RKO (cell line): ENCODE measurements at places on chromosomes 5 and 9.
A peak's percentile ranks its signal among the peaks of the same experiment; 100 is the strongest.

DNA sequence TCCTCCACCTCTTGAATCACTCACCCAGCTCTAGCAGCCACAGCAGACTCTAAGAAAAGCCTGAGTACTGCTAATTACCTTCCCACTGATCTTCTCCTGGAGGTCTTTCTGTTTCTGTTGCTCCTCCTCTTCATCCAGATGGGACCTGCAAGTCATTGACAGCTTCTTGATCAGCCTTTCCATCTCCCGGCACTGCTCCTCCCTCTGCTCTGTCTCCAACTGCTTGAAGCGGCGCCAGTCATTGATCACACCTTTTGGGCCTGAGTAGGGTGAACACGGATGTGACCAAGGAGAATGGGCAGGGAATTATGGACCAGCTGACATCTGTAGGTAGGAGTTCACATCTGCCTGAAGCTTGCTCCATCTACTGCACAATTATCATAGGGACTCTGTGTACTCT is 5.5 kb downstream of the PDCL start:
- DNase-seq = no peak

GRCh38 chr9:100690438-100690837 is 112.6 kb downstream of the CAVIN4 start:
- no peak for DNase-seq

GRCh38 chr5:34932947-34933346 is 3.6 kb downstream of the DNAJC21 start:
- no peak for DNase-seq

GRCh38 chr5:80915716-80916115 is 44.4 kb upstream of the RASGRF2 start:
- no peak for DNase-seq

DNA sequence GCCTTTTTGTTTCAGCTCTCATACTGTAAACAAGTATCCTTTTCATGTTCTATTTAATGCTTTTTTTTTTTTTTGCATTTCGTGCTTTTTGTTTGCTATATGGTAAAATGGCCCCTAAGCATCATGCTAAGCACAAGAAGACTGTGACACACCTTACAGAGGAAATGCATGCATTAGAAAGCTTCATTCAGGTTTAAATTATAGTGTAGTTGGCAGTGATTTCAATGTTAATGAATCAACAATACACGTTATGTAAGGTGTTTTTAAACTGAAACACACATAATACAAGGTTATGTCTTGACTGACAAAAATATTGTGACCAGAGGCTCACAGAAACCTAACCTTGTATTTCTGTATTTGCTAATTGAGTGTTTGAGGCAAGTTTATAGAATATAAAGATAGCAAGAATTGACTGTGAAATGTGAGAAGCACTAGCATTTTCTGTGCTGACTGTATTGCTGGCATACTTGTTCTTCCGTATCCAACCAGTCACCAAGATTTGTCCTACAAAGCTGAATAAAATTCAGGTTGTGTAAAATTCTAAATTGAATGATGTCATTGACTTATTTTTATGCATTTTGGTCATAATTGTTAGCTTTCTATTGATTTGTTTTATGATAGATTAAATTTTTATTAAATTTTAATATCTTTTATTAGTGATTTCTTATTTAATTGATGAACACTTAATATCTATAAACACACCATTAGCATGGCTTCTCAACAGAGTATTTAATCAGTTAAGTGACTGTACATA is 4.1 kb downstream of the CFAP95 start:
- DNase-seq = no peak

- DNase-seq = no peak
Measured at GRCh38 chr9:133778336-133779013, 40.3 kb upstream of the SARDH start.

DNA sequence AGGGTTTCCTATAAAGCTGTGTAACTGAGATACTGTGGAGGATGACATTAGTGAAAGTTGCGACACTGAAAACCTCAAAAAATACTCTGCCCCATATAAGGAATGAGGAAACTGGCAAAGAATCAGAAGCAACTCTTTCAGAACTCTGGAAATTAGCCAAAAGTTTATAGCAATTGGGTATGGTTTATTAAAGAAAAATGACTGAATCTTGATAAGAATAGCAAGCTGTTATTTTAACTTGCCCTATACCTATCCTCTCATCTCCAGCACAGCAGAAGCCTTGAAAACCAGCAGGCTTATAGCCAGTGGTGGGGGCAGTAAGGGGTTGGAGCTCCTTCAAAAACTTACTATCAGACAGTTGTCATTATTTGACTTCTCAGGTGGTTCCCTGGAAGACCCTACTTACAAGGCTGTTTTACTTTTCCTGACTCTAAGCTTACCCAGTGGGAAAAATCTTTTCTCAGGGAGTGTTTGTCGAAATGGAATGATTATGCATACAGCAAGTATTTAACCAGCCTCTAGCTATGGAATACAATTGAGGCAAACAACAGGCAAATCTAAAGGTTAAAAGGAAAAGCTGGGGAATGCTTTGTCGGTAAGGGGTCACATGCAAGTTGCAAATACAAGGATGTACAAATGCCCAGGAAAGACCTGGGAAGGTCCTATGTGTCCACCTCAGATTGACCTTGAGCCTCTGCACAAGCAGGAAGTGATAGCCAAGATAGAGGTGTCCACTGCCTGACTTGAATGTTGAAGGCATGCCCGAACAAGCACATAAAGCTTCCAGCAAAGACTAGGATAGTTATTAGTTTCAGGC is 21.0 kb upstream of the FAM151B start:
- no peak for DNase-seq

GRCh38 chr9:111094433-111094924 is 56.2 kb upstream of the LPAR1 start:
- peak; percentile 37 for DNase-seq

DNA sequence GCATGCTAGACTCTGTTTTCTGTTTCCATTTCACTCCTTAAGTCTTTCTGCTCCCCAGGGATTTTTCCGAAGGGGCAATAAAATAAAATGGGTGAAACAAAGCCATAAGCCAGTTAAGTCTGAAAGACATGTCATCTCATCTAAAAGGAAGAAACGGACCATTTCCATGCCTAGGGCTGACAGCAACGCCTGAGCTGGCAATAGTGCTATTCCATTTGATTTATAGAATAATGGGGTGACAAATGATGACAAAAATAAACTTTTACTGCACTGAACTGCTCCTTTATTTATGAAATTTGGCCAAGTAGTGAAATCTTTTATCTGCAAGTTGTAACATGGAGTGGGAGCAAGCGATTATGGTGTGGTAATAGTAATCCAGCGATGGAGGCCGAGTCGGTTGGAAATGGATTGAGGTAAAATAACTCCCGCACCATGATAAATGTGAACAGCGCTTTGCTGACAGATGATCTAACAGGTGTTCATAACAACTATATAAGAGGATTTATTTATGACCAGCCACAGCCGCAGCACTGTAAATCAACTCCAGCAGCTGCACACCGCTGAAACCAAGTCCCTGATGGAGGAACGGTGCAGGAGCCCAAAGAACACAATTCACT is 219.8 kb upstream of the TBCA start:
- DNase-seq = no peak

GRCh38 chr5:88924330-88924657 is 41.3 kb upstream of the MEF2C start:
- no peak for DNase-seq

GRCh38 chr5:180284149-180284548 is 7.7 kb downstream of the MAPK9 start:
- no peak for DNase-seq

DNA sequence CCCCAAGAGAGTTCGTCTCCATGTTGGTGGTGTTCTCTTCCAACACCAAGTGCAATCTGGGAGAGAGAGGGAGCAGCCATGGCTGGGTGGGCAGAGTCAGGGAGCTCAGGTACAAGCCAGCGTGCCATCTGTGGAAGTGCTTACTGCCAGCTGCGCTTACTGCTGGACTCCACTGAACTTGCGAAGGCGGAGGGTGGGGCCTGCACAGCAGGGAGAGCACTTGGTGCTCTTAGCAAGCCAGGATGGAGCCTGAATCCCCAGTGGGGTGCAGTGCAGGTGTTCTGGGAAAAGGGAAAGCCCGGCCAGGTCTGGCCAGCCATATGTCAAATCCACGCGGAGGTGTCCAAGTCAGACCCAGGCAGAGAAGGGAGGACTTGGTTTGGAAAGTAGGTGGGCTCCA is 142.0 kb downstream of the FANCC start:
- DNase-seq = no peak

DNA sequence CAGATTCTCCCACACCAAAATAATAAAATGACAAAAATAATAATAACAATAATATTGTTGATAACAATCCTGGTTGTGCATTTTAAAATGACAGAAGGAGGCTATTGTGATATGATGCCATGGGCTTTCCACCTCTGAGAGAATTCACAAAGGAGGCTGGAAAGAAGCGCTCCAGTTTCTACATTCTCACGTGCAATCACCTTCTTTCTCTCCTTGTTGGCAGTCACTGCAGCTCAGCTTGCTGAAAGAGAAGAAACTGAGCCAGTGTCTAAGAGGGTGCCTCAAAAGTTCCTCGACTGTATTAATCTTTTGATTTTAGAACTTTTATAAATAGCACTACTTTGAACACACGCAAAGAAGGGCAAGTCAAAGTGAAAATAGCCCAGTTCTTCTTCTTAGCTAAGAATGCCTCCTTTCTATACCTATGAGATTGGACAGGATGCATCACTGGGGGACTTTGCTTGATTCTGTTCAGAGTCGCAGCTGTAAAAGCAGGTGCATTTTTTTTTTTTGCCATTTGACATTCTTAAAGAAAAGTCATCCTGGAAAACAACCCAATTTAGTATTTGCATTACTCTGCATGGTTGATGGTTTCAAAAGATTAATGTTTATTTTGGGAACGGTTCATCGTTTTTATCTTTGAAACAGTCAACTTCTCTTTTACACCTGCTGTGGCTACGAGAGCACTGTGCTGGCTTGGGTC is 12.4 kb upstream of the SUB1 start:
- no peak for DNase-seq

- no peak for DNase-seq
Measured at GRCh38 chr9:82152181-82152580, 163.6 kb downstream of the SPATA31D1 start.

DNA sequence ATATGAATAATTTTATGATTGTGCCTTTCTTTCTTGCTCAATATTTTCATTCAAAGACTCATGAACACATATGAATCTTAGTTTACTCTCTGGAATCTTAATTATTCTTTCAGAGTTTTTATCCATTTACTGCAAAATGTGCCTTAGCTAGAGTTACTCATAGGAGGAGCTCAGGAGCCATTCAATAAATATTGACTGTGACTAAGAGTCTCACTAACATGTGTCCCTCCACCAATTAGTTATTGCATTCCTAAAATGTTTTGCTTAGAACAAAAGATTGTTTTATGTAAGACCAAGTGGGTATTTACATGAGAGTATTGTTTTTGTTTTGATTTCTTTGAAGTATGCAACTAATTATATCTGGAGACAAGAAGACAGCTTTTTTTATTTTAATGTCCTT is 218.4 kb upstream of the MAST4 start:
- DNase-seq = no peak

DNA sequence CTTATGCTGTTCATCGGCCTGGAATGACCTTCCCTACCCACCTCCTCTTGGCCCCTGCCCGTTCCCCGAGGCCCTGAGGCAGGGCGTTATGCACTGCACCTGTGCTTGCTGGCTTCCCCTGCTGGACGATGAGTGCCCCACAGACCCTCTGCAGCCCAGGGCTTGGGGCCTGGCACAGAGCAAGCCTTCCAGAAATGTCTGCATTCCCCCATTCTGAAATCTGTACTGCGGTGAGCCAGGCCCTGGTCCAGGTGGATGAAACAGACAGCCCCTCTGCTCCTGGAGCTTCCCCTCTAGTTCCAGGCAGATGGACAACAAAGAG is 35.0 kb downstream of the UNC5A start:
- no peak for DNase-seq

DNA sequence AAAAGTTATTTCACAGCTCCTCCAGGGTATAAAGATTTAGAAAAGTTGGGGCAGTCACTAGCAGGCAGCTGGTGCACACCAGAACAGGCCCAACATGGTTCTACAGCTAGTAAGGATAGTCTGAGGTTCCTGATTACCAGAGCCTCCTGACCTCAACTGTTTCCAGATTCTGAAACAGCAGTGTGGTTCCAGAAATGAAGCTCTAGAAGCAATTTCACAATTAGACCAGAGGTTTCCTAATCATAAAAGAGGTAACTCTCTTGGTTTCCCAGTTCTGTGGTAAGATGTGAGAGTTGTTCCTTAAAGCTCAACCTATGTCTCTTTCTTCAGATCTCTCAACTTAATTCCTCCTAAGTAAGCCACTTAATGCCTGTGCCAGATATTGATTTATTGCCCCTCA is 11.9 kb downstream of the AGTPBP1 start:
- no peak for DNase-seq

- DNase-seq = peak; percentile 11
Measured at GRCh38 chr9:5140151-5140550, 45.3 kb downstream of the INSL6 start.

DNA sequence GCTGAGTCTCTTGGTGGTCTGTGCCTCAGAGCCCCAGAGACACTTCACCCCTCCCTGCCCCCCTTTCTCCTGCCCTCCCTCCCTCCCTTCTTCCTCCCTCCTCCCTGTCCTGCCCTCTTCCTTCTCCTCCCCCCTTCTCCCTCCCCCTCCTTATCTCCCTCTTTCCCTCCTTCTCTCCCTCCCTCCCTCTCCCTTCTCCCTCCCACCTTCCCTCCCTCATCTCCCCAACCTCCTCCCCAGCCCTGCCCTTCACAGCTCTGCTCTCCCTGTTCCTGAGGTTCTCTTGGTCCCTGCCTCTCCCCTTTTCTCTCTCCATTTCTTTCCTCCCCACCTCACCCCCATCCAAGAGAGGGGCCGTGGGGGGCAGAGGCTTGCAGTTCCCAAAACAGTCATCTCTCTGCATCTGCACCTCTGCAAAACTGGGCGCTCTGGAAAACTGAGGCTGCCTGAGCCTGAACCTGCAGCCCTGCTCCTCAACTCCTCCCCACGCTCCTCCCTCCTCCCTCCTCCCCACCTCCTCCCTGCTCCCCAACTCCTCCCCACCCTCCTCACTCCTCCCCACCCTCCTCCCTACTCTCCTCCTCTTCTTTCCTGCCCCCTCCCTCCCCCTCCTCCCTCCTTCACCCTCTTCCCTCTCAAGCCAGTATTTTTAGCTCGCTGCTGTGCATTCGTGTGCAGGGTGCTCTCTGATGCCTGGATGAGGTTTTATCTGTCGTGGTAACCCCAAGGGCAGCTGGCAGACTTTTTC is 219.1 kb downstream of the C9orf50 start:
- DNase-seq = no peak

- peak; percentile 2 for DNase-seq
Measured at GRCh38 chr5:88819301-88819999, 63.5 kb downstream of the MEF2C start.

DNA sequence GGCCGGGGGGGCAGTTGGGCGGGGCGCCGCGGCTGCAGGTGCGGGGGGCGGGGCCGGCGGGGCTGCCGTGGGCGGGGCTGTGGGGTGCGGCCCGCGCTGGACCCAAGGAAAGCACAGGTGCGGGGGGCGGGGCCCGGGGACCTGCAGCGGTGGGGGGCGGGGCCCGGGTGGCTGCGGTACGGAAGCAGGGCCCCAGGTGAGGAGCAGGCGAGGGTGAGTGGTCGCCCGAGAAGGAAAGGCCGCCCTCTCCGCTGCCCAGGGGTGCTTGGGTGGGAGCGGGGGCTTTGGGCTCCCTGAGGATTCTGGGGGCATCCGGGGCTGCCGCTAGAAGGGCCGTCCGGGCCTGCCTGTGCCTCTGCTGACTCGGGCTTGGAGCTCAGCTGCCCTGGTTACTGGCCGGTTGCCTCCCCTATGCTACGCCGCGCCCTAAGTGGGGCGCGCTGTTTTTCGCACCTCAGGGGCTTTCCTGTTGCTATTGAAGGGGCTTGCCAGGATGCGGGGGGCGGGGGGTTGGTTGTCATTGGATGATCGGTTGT is 767 bp downstream of the RALGPS1 start:
- DNase-seq = no peak
